Sigmoid colon (tissue), 7 donors: ENCODE measurements at places on chromosomes 11 and 22. TPM values are rescaled to one million over a fixed set of nuclear protein-coding genes. Genes with fewer than 3 reads are reported as not detected.

The OR51I2 gene
- not detected for total RNA-seq

The INS gene
- not detected for total RNA-seq

The PRAME gene
- total RNA-seq: not detected

The PDE3B gene
- total RNA-seq: 78.8 TPM

The LRP4 gene
- total RNA-seq: 2.1 TPM

The CARD16 gene
- 11.6 TPM for total RNA-seq

The GGT5 gene
- total RNA-seq: 26.5 TPM

The P4HA3 gene
- total RNA-seq: 1.8 TPM

The CNTF gene
- 1.8 TPM for total RNA-seq

The SMTNL1 gene
- not detected for total RNA-seq

The PHETA2 gene
- 13.8 TPM for total RNA-seq

The SYTL2 gene
- total RNA-seq: 13.9 TPM

The CCDC73 gene
- not detected for total RNA-seq

The CCDC157 gene
- 1.4 TPM for total RNA-seq

The MYRF gene
- total RNA-seq: under 0.01 TPM

The EED gene
- total RNA-seq: 18.2 TPM

The EIF4ENIF1 gene
- total RNA-seq: 21.4 TPM

The LRRC56 gene
- not detected for total RNA-seq

The CXCR5 gene
- not detected for total RNA-seq

The EFCAB6 gene
- 3.6 TPM for total RNA-seq

The CDKN1C gene
- 37.2 TPM for total RNA-seq

The FOSL1 gene
- total RNA-seq: 12.4 TPM

The KIAA1671 gene
- 8.0 TPM for total RNA-seq

The OR51B5 gene
- total RNA-seq: 1.3 TPM
